ENCODE measurements at places on chromosomes 16 and 17.

GRCh38 chr16:1534021-1535020 lies 855 bp downstream of the TMEM204 start:
- no peak for DNase-seq

DNA sequence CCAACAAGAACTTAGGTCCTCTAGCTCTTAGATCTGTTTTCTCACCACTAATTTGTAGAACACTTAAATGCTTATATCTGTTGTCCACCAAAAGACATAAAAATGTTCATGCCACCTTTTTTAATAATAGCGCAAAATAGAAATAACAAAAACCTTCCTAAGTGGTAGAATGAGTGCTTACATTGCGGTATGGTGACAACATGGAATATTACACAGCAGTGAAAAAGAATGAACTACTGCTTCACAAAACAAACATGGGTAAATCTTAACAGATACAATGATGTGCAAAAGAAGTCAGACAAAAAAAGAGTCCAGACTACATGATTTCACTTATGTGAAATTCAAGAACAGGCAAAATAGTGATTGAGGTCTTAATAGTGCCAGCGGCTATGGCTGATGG lies 351.1 kb downstream of the CA10 start:
- no peak for DNase-seq

DNA sequence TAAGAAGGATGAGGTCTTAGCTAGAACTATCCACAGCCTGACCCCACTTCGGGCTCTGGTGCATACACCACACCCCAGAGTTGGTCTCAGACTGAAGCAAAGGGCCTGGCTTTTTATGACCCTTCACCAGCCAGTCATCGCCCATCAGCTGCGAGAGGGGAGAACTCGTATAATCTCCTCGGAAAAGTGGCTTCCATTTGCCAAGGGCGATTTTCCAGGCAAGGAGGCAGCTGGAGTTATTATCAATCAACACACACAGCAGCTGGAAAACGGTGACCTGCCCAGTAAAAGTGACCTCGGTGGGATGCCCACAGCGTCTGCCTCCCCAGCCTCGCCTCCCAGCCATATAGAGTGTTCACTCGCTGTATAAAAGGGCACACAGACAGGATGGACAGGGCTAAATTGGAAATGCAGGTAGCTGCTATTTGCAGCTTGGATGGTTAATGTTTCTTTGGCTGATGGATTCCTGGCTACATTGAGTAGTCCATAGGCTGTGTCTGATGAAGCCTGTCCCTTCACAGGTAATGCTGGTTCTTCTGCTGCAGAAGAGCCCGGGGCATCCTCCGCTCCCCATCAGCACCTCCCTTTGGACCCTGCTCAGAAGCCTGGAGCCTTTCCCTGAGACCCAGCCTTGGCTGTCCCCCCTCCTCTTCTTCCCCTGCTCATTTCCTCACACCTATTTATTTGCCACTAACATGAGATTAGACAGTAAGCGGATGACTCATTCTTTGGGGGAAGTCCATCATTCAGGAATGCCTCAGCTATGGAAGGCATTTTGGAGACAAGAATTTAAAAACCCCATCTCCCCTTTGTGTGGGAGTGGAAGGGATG lies 45.7 kb downstream of the TMEM186 start:
- no peak for DNase-seq

DNA sequence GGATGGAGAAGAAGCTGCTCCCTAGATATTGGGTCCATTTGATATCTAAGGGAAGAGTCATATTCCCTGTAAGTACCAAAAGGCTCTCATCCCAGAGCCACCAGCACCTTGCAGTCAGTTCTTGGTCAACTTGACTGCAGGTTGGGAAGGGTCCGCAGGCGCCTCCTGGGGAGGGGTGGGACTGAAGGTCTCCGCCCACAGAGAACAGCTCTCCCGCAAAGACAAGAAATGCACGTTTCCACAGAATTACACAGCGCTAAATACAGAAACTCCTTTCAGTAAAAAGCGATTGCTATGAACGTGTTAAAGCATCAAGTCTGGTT lies 864 bp upstream of the CTCF start:
- DNase-seq: no peak

DNA sequence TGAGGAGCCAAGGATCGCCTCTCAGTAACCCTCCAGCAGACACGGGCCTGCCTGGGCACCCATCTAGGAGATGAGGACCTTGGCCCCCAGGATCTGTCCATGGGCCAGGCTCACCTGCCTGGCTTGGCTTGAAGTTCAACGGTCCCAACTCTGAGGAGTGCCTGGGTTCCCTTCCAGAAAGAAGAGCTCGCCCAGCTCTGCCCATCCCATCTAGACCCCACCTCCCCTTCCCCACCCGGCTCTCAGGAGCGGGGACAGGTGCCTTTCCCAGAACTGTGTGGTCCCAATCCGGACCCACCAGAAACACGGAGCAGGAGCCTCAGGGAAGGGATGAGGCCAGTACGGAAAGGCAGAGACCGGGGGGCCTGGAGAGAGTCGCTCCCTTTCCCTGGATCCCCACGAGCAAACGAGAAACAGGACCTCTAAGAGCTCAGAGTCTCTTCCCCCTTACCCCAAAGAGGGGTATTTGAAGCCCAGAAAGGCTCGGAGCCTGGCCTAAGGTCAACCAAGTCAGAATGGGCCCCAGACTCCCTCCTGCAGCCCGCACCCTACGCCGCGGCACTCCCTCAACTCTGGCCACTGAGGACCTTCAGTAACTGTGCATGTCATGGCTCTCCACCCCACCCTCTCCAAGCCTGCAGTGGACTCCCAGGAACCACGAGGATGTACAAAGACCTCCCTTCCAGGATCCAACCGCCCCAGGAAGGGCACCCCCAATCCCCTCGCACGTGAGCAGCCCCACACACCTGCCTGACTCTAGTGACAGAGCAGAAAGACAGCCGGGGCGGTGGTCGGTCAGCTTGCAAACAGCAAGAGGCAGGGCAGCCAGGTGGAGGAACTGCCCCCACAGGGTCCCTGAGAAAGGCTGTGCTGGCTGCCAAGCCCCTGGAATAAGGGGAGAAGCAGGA lies 5.4 kb downstream of the CLUH start:
- no peak for DNase-seq

DNA sequence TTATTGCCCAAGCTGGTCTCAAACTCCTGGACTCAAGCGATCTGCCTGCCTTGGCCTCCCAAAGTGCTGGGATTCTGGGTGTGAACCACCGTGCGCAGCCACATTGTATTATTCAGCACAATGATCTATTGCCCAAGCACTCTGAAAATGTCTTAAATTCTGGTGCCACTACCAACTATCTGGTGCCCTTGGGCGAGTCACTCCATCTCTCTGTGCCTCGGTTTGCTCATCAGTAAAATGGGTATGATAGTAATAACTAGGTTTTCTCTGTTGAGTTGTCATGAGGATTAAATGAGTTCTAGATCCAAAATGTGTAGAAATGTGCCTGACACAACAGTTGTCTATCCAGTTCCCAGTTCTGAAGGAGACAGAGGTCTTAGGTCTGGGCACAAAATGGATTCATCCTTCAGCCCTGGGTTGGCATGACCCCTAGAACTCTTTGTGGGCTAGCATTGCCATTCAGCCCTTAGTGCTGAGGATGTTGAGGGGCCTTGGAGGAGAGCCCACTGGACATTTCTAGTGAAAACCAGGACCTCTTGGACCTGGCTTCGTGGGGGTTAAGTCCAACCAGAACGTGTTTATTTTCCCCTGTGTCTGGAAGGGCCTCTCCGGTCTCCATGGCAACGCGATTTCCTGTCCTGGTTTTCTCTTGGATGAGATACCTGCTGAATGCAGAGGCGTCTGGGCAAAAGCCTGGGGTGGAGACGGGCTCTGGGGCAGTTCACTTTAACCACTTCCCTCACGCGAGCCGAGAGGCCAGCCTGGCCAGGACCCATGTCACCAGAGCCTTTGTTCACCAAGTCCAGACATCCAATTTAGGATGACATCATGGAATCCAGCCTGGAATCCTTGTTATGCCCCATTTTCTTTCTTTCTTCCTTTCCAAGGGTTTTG lies 43.7 kb upstream of the TNRC6A start:
- DNase-seq: no peak

DNA sequence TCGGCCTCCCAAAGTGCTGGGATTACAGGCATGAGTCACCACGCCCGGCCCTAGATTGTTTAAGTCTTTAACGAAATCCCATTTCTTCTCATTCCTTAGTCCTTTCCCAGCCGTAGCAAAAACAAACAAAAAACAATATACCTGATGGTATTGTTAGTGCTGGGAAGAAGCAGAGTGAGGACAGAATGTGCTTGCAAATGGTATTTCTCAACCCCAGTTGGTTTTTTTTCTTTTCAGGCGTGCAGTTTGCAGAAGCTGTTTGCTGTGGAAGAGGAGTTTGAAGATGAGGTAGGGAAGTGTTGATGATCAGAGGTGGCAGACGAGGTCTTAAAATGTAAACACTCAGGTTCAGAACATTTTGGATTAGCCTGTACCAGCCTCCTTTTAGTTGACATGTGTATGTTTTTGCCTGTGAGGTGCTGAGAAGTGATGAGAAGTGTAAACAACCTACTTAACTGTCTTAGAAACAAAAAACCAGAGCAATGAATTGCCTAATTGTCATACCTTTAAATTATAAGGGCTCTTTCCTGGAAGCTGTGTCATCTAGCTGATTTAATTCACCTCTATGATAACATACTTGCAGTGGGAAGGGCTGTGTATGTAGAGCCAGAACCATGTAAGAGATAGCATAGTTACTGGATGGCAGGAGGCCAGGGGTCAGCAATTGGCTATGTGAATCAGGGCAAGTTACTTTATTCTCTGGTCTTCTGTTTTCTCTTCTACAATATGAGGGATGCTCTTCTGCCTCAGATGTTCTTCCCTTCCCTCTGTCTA lies 3.4 kb downstream of the HROB start:
- DNase-seq: no peak

DNA sequence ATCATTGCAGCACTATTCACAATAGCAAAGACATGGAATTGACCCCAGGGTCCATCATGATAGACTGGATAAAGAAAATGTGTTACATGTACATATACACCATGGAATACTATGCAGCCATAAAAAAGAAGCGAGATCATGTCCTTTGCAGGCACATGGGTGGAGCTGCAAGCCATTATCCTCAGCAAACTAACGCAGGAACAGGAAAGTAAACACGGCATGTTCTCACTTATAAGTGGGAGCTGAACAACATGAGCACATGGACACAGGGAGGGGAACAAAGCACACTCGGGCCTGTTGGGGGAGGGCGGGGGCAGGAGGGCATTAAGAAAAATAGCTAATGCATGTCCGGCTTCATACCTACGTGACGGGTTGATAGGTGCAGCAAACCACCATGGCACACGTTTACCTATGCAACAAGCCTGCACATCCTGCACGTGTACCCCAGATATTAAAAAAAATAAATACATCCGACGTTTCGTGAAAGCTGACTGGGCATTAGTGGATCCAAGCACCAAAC lies 28.9 kb downstream of the ZNF778 start:
- DNase-seq: no peak

DNA sequence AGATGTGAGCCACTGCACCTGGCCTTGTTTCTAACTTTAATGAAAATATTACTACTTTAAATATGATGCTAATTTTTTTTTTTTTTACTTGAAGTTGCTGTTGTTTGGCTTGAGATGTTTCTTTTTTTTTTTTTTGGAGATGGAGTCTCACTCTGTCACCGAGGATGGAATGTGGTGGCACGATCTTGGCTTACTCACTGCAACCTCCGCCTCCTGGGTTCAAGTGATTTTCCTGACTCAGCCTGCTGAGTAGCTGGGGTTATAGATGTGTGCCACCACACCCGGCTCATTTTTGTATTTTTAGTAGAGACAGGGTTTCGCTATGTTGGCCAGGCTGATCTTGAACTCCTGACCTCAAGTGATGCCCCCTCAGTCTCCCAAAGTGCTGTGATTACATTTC lies 23.6 kb downstream of the IGSF6 start:
- DNase-seq: no peak

- no peak for DNase-seq
Measured at GRCh38 chr17:38905375-38905774, 20.0 kb upstream of the LASP1NB start.

DNA sequence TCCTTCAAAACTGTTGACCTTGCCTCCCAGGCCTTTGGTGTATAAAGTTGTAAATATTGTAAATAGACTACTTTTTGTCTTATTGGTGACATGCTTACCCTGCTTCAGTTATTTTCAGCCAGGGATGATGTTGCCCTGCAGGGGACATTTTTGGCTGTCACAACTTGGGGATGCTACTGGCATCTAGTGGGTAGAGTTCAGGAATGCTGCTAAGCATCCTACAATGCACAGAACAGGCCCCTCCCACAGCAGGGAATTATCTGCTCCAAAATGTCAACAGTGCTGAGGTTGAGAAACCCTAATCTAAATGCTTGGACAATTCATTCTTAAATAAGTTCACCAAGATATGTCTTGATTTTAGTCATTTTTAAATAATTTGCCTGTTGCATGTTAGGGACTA lies 459.8 kb downstream of the PMP22 start:
- no peak for DNase-seq

- no peak for DNase-seq
Measured at GRCh38 chr16:28091656-28092055, 28.1 kb upstream of the GSG1L start.

DNA sequence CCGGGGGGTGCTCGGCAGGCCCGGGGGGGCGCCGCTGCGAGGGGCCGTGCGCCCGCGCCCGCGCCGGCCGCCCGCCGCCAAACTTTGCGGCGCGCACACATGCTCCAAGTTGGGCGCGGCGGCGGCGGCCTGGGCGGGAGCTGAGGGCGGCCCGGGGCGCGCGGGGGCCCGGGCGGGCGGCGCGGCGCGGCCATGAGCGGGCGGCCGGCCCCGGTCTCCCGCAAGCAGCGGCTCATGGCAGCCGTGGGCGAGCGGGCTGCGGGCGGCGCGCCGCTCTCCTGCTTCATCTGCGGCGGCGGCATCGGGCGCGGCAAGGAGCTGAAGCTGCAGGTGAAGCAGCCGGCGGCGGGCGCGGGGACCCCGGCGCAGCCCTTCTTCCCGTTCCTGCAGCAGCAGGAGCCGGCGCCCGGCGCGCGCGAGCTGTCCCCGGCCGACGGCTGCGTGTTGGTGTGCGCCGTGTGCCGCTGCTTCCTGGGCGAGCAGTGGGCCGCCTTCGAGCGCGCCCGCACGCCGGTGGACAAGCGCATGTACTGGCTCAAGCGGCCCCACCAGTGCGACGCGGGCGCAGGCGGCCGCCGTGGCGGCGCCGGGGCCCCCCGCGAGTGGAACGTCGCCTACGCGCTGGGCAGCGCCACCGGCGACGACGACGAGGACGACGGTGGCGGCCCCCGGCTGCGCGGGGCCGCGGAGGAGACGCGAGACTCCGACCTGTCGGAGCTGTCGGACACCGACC lies 57.2 kb upstream of the CIBAR2 start:
- no peak for DNase-seq

DNA sequence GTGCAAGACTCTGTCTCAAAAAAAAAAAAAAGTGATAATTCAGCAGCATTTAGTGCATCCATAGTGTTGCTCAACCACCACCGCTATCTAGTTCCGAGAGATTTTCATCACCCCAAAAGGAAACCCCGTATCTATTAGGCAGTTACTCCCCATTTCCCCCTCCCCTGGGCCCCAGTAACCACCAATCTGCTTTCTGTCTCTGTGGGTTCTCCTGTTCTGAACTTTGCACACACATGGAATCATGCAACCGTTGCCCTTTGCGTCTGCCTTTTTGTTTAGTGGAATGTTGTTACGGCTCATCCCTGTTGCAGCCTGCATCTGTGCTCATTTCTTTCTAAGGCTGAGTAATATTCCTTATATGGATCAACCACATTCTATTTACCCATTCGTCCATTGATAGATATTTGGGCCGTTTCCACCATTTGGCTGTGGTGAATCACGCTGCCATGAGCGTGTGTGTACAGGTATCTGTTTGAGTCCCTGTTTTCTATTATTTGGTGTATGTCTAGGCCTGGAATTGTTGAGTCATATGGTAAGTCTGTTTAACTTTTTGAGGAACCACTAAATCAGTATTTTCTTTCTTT lies 8.7 kb upstream of the SYNGR2 start:
- no peak for DNase-seq

- no peak for DNase-seq
Measured at GRCh38 chr17:15981208-15981607, 18.3 kb downstream of the ZSWIM7 start.

All from activated CD4-positive, alpha-beta T cell treated with anti-CD3 and anti-CD28 coated beads for 1 hour (primary cell).